Stromal cell of bone marrow (primary cell): ENCODE measurements at places on chromosomes 12 and 14.

GRCh38 chr12:69284131-69284530, 44.8 kb downstream of the CPSF6 start:
- peak; percentile 64 for DNase-seq

- no peak for DNase-seq
Observed at GRCh38 chr12:114894076-114894475, 210.1 kb upstream of the TBX3 start.

GRCh38 chr12:1912580-1913376, 5.7 kb downstream of the CACNA2D4 start:
- DNase-seq: no peak

DNA sequence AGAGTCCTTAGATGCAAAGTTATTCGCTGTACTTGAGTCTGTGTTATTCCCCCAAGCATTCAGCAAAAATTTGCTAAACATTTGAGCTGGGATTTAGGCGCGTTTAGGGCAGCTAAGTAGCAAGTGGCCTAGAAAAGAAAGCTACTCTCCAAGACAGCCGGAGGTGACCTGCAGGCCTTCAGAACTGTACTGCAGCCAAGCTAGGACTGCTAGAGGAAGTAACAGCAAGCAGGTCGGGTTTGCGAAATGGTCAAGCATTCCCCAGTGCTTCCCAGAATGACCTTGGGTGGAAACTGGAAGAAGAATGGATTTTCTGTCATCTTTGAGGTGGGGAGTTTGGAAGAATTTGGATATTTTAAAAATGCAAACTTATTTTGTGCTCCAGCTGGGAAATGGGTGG, 287.5 kb downstream of the FOXN3 start:
- DNase-seq: no peak

GRCh38 chr12:89307474-89308253, 44.6 kb downstream of the DUSP6 start:
- no peak for DNase-seq

- DNase-seq: no peak
Observed at GRCh38 chr12:118922405-118922804, 58.9 kb upstream of the SRRM4 start.

DNA sequence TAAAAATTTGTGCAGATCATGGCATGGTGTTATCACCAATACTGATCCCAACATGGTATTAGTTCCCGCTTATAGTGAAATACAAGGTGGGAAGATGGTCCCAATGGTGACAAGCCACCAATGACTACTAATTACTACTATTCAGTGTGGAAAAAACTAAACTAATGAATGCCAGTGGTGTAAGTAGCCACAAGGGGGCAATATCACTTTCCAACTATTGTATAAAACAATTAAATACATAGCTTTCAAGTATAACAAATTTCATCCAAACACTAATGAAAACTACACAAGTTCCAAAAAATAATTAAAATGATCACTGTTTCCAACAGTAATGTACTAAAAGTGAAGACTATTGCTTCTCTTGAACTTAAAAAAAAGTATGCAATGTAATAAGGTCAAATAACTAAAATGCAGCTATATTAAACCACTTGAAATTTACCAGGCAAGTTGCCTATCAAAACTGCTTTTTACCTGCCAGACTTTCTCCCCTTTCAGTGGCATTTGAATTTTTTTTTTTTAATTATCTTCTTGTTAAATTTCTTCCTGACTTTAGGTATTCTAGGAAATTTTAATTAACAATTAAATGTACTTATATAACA, 58.0 kb downstream of the PAPLN start:
- DNase-seq: no peak

GRCh38 chr12:47889040-47889439, 15.8 kb downstream of the VDR start:
- no peak for DNase-seq

DNA sequence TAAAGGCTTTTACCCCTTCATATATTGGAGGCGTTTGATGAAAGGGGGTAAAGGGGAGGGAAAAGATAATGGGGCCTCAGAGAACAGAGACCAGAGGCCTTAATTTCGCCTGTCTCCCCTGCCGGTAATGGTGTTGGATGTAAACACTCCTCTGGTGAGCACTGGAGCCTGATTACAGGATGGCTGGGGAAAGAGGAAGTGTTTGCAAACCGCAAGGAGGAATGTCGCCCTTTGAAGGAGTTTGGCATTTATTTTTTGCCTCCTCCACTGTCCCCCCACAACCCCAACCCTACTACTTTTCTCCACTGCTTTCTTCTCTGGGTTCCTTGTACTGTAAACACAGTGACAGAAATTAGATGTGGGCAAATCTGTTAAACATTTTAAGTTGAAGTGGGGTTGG, 211.9 kb upstream of the TBX3 start:
- no peak for DNase-seq

DNA sequence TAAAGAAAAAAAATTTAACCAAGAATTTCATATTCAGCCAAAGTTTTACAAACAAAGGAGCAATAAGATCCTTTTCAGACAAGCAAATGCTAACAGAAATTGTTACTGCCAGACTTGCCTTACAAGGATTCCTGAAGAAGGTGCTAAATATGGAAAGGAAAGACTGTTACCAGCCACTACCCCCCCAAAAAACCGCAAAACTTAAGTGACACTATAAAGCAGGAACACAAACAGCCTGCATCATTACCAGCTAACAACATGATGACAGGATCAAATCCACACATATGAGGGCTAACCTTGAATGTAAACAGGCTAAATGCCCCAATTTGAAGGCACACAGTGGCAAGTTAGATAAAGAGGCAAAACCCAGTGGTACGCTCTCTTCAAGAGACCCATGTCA, 55.7 kb downstream of the APOBEC1 start:
- DNase-seq: no peak
